ENCODE measurements at places on chromosomes 2 and 18.

- no peak for DNase-seq
These were observed 594.4 kb downstream of the DPP10 start for GRCh38 chr2:115036818-115037217.

GRCh38 chr2:126963390-126963789, 64.7 kb downstream of the TEX51 start:
- no peak for DNase-seq

GRCh38 chr18:59941331-59941730, 41.5 kb downstream of the PMAIP1 start:
- no peak for DNase-seq

DNA sequence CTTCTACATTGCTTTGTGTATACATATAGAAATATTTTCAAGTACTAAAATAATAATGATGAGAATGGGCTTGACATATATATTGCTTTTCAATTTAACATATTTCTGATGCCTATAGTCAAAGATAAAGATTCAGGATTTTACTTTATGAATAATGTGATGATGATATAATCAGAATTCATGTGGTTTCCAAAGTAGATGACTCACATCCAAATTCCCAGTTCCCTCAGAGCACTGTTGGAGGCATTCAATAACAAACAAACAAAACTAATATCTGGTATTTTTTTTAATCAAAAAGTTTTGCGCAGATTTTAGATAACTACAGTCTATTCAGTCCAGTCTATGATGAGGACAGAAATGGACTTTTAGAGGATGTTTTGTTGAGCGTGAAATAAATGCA, 2094.5 kb upstream of the CELF4 start:
- DNase-seq = no peak

DNA sequence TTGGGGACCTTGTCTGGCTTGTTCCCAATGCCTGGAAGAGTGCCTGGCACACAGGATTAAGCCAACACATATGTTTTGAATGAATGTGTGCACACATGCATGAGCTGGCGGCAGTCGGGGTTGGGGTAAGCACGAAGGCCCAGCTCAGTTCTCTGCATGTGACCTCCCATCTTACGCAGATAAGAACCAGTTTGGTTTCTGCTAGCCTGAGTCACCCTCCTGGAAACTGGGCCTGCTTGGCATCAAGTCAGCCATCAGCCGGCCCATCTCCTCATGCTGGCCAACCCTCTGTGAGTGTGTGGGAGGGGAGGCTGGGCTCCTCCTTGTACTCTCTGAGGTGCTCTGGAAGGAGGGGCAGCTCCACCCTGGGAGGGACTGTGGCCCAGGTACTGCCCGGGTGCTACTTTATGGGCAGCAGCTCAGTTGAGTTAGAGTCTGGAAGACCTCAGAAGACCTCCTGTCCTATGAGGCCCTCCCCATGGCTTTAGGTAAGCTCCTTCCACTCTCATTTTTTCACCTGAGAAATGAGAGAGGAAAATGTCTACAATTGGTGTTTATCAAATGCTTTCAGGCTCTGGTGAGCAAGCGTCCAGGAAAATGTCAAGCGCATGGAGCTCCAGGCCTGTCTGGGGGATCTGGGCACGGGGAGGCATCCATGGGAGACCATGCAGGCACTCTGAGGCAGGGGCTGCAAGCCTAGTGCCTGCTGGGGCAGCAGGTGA, 9.7 kb upstream of the IL1RN start:
- no peak for DNase-seq
